ENCODE measurements at places on chromosomes 7 and 10. TPM values are rescaled to one million over a fixed set of nuclear protein-coding genes. Genes with fewer than 3 reads are reported as not detected.

DNA sequence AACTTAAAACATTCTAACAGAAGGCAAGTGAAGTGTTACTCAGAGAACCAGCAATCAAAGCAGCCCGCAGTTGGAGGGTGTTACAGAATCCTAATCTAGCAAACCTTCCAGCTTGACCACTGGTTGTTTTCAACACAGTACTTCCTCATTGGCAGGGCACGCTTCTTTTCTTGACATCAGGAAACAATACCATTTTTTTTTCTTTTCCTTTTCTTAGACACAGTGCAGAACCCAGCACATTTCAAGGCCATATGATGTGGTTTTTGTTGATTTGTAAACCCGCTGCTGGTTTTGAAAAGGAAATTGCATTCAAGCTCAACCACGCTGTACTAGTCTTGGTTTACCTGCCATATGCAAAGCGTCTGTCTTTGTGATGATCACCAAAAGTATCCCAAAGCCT, 33.4 kb downstream of the RHOBTB1 start:
- DNase-seq: no peak

DNA sequence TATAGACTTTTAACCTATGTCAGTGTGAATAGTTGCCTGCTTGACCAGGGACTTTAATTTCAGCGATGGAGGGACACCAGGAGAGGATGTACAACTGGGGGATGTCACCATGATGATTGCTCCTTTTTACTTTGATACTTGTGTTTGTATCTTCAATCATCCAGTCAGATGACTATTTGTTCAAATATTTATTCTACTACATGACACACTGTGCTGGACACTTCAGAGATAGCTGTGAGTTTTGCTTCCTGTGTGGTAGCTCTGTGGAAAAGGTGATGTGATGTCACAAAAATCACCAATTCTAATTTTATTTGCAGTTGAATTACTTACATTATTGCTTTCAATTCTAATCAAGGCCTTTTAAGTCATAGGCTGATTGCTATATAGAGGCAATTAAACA, 62.7 kb upstream of the CREB5 start:
- DNase-seq: no peak

GRCh38 chr7:81768951-81769778, 682 bp downstream of the HGF start:
- no peak for DNase-seq

CUZD1 gene
- total RNA-seq: 0.43 TPM

SHH gene
- total RNA-seq: not detected

DNA sequence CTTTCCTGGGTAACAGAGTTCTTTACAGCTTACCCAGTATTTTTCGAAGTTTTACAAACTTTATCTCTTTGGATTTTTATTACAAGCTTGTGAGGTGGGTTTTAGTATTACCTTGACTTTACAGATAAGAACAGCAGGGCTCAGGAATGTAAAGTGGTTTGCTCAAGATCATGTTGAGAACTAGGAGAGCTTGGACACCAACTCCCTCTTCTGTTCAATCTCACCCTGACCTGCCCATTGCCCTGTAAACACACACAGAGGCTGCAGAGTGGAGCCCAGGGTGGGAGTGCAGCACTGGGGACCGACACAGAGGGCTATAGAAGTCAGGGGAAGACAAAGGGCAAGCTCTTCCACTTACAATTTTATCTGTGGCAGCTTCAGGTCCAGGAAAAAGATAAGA, 4.6 kb upstream of the TSPAN14 start:
- DNase-seq: no peak

DNA sequence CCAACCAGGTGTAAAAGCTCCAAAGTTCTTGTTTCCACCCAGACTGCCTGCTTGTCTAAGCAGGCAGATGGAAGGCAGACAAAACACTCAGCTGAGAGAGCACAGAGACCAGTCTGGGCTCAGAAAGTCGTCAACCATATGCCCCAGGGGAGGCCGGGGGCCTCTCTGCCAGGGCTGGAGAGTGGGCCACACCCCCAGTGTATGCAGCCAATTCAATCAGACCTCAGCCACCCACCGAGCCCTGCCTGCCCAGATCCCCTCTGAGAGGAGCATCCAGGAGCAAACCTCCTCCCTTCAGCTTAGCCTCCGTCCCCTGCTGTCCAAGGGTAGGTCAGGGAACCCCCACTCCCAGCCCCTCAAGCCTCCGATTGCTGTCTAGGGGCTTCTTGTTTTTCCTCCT, 196.3 kb downstream of the LSM5 start:
- DNase-seq: no peak

DNA sequence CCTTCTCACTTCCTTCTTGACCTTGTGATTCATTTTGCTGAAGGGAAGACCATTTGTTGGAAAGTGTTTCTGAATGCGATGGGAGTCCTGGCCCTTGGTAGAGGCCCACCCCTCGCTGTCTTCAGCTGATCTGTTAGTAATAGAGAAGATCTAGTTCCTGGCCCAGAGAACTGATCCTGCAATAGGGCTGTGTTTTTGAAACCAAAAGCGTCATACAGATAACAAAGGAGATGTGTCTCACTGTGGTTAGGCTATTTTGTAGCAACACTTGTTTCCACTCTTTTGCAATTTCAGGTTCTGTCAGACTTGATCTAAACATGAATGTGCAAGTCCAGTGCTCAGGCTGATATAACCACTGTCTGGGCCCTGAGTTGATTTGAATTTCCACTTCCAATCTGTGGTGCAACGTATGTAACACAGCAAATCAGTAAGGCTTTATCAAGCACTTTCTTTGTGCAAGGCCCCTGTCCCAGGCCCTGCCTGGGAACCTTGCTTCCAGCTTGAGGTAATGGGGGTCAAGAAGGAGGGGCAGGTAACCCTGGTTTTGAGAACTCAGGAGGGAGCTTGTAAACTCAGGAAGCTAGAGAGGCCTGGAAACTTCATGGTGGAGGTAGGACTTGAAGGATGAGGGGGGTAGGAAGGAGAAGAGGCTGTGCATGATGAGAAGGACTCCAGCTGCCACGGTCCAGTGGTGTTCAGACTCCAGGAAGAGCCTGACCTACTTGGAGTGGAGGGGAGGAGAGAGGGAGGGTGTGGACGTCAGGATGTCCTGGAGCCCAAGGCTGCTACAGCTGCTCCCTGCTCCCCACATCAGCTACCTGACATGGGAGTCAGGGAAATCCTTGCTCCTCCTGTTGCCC, 42.2 kb upstream of the SRGN start:
- peak; percentile 60 for DNase-seq

DNA sequence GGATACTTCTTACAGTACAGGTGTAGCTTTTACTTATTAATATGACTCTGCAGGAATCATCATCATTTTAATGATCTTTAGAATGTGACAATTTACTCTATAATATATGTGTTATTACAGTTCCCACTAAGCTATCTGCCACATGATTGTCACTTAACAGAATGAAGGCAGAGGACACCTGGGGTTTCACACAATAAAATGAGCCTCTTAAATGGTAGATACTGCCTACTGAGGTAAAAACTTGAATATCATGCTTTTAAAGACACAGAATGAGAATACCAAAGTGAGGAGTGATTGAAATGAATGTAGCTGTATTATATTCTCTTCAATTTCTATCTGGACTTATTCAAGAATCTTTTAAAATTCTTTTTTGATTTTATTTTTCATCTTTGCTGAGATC, 1255.3 kb upstream of the LRRN3 start:
- DNase-seq: no peak

PFKP gene
- 99.7 TPM for total RNA-seq

GRCh38 chr7:66904063-66904593, 16.9 kb upstream of the TMEM248 start:
- no peak for DNase-seq

NPFFR1 gene
- not detected for total RNA-seq

DNA sequence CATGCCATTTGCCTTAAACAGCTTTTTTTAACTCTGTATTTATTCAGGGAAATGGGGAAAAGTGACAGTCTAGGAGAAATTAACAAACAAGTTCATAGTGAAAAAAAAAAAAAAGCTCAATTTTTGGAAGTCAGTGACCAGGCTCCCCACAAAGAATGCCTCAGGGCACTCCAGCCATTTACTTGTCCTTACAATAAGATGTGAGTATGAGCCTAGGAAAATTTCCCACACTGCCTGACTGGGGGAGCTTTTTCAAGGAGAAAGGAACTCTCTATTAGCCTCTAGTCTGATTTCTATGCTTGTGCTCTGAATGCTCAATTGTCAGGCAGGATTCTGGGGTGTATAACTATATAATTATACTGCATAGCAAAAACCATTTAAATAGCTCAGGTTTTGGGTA, 74.9 kb upstream of the NRBF2 start:
- DNase-seq: no peak

SLC29A4 gene
- total RNA-seq: 0.42 TPM

HOXA7 gene
- not detected for total RNA-seq

GRCh38 chr7:102925976-102926782, 13.4 kb downstream of the LRRC17 start:
- DNase-seq: no peak

DNA sequence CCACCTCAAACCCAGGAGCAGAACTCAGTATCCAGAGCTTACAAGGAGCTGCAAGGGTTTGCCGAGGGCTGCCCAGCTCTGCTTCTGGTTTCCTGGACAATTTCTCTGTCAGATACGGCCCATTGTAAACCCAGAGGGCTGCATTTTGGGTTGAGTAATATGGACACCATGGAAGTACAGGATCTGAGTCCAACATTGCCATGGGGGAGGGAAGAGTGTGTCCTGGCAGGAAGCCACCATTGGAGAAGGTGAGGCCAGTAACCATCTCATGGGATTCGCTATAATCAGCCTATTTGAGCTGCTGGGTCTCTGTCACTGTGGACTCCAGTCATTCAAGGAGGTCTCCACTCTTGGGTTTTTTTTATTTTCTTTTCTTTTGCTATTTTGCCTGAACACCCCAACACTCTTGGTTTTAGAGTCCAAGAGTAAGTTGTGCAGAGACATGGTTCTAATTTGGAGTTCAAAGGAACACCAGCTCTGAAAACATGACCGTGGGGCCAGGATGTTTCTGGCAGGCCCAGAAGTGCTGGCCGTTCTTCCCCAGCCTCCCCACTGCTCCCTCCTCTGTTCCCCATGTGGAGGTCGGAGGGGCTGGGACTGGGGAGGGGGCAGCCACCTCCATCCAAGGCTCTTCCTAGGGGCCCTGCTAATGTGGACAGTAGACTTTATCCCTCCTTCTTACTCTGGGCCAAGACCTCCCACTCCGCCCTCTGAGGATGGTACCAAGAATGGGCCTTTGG, 46.2 kb downstream of the CHST3 start:
- DNase-seq: no peak

ZNF365 gene
- 0.10 TPM for total RNA-seq

- no peak for DNase-seq
These were observed 222.2 kb upstream of the FZD1 start for GRCh38 chr7:91041901-91042484.

KCNIP2 gene
- total RNA-seq: 0.79 TPM

- DNase-seq: no peak
These were observed 530.6 kb downstream of the TFEC start for GRCh38 chr7:115499956-115500355.

DNA sequence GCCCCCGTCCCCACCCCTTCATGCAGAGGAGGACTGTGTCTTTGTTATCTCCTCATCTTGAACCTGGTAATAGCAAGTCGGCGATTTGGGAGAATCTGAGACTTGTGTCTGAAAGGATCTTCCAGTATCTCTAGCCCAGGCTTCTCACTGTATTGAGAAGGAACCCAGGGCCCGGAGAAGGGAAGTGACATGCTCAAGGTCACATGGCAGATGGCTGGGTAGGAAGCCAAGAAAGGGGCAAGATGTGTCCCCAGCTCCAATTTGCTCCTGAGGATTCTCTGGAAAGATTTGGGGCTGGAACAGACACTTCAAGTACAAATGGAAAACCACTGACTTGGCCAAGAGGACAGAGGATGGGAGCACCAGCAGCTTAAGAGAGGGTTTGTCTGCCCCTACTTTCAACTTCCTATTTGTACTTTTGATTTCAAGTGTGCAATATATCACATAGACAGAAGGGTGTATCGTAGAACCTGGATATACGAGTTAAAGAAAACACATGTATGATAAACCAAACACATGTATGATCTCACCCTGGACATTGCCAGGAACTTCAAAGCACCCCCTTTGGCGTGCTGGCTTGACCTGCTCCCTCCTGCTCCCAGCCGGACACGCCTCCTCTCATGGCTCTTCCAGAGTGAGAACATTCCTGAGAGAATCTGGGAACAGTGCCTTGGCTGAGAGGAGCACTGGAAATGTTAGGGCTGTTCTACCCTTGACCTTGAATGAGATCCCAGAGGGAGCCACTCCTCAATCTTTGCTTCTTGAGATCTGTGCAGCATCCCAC, 79.7 kb downstream of the CDH23 start:
- DNase-seq: no peak

DNA sequence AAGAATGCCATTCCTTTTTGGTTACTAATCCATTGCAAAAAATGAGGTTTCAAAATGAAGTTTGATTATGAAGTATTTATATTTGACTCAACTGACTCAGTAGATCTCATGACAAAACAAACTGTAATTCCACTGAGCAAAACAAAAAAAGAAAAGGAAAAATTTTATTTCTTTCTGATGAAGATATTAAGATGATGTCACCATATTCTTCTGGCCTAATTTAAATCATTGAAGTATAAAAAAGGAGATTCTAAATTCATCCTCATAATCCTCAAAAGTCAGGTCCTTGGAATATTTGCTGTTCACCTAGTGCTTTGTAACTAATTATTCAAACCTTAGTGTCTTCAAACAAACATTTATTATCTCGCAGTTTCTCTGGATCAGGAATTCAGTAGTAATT, 1183.7 kb downstream of the CNTNAP2 start:
- DNase-seq: no peak

PDE6C gene
- total RNA-seq: not detected

GRCh38 chr7:28145931-28146330, 34.7 kb downstream of the JAZF1 start:
- DNase-seq: no peak

DNA sequence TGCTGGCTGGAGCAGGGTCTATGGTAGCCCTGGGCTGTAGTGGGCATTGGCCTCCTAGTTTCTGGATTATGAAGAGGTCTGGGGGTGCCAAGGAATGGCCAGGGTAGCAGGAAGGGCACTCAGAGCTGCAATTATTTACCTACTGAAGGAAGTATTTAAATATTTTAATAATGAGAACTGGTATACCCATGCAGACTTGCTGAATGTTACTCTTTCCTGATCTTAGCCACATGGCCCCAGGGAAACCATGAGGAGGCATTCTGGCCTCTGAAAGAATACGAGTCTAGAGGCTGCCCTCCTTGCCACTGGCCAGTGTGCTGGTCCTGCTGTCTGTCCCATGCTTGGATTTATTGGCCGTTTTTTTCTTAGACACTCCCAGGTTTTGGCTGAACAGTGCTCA, 599.7 kb downstream of the LRMDA start:
- no peak for DNase-seq

GRCh38 chr7:95549818-95550529, 46.3 kb downstream of the PDK4 start:
- no peak for DNase-seq

KLF14 gene
- total RNA-seq: not detected
